PC-9 (cell line): ENCODE measurements at places on chromosomes 1 and 21.

GRCh38 chr1:33086384-33086850 is 5.5 kb downstream of the AZIN2 start:
- no peaks in the 10 kb centered on the region for H3K27me3 ChIP-seq
- peaks cover 8% of the 10 kb centered on the region for H3K4me1 ChIP-seq
- peak; percentile 57 for DNase-seq
- no peak overlapping the region for H3K27ac ChIP-seq

DNA sequence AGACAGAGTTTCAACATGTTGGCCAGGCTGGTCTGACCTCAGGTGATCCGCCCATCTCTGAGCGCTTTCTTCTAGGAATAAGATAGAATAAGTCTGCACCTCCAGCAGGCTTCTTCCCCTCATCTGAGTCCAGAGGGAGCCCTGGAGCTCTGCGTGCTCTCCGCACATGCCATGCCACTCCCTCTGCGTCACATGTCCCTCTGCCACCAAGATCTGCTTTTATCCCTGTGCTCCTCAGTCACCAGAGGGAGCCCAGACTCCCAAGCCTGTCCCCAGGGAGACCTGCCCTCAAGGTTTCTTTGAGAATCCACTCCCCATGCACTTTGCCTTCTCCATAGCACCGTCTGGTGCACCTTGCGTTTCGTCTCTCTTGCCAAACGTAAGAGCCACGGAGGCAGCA is 213.0 kb downstream of the CAMTA1 start:
- H3K4me3 ChIP-seq = no peak overlapping the region
- no peaks in the 10 kb centered on the region for H3K36me3 ChIP-seq
- peaks cover 61% of the 10 kb centered on the region for H3K27me3 ChIP-seq
- DNase-seq = no peak
- H3K4me1 ChIP-seq = no peaks in the 10 kb centered on the region

GRCh38 chr1:179702946-179703539 is 40.0 kb upstream of the FAM163A start:
- 0 out of 2 replicates have a peak, but pooled peaks cover 7% of the 10 kb centered on the region for H3K27me3 ChIP-seq
- no peaks in the 10 kb centered on the region for H3K36me3 ChIP-seq
- no peaks in the 10 kb centered on the region for H3K4me1 ChIP-seq
- no peak overlapping the region for H3K27ac ChIP-seq

GRCh38 chr21:38734646-38735365 is 70.9 kb upstream of the ETS2 start:
- H3K4me1 ChIP-seq = no peaks in the 10 kb centered on the region
- H3K36me3 ChIP-seq = no peaks in the 10 kb centered on the region
- no peaks in the 10 kb centered on the region for H3K27me3 ChIP-seq
- DNase-seq = no peak
- no peak overlapping the region for H3K27ac ChIP-seq

DNA sequence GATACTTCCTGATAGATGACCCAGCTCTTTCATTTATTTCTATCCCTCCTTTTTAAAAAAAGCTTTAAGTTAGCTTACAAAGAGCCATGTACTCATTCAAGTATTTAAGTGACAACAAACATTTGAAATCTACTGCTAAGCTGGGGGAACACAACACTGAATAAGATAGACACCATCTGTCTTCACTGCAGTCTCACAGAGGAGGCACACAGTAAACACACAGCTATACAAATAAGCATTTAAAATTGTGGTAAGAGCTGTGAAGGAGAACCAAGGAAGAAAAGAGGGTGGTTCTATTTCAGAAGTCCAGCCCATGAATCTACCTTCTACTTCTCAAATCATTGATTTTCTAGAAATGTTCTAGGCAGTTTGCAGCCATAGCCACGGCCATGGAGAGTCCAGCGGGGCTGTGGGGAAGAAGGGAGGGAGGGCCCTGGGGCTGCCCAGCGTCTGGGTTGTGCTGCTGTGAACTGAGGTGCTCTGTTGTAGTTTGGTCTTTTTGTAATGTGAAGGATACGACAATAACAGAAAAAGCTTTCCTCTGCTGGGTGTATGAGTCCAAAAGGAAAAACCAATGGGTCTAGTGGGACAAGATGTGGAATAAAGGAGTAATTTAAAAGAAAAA is 28.2 kb downstream of the PRDM2 start:
- no peaks in the 10 kb centered on the region for H3K27me3 ChIP-seq
- no peaks in the 10 kb centered on the region for H3K4me1 ChIP-seq
- H3K4me3 ChIP-seq = no peak overlapping the region
- no peaks in the 10 kb centered on the region for H3K36me3 ChIP-seq
- H3K27ac ChIP-seq = no peak overlapping the region
